ENCODE measurements at places on chromosomes 12 and 14. TPM values are rescaled to one million over a fixed set of nuclear protein-coding genes. Genes with fewer than 3 reads are reported as not detected.
A peak's percentile ranks its signal among the peaks of the same experiment; 100 is the strongest.

- H3K27ac ChIP-seq: no peak overlapping the region
- no peak for DNase-seq
- H3K4me1 ChIP-seq: peaks cover 3% of the 10 kb centered on the region
- peaks cover 1% of the 10 kb centered on the region for H3K27me3 ChIP-seq
- no peaks in the 10 kb centered on the region for H3K36me3 ChIP-seq
- H3K4me3 ChIP-seq: no peak overlapping the region
These were observed 125.3 kb downstream of the DAD1 start for GRCh38 chr14:22463763-22464173.

DNA sequence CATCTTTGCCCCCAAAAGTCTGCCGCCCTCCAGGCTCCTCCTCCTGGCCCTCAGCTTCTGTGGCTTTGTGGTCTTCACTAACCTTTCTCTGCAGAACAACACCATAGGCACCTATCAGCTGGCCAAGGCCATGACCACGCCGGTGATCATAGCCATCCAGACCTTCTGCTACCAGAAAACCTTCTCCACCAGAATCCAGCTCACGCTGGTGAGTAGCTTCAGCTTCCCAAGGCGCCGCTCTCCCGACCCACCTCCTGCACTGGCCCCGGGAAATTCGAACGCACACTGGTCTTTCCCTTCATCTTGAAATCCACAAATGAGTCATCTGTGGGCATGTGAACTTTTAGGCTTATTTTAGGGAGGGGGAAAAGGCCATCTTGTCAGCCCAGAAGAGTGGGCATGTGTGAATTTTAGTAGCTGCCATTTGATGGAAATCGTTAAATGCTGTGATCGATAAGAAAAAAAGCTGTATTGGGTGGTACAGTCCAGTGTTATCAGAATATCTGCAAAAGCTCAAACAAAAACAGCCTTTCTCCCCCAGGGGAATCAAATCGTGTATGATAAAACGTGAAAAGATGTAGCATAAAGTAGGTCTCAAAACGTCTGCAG is 700 bp downstream of the SLC35E3 start:
- no peaks in the 10 kb centered on the region for H3K27me3 ChIP-seq
- H3K36me3 ChIP-seq: peaks cover 22% of the 10 kb centered on the region
- H3K4me3 ChIP-seq: peak overlapping the region; percentile 93
- peak overlapping the region; percentile 6 for H3K27ac ChIP-seq

DNA sequence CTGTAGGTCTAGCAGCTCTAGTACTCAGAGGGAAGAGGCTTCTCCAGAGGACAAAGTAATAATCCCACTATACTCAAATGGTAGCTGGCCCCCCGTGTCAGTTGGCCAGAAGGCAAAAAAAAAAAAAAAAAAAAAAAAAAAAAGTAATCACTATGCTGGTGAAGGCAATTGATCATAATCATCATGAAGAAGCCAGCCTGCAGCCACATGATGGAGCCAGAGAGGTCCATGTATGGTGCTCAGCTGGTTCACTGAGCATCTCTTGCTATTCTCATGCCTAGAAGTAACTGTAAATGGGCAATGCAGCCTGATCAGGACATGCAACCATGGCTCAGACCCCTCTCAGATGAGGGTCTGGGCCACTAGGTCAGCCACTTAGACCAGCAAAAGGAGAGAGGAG is 378.8 kb downstream of the MED13L start:
- H3K4me3 ChIP-seq: no peak overlapping the region
- no peak overlapping the region for H3K27ac ChIP-seq
- H3K36me3 ChIP-seq: no peaks in the 10 kb centered on the region
- H3K27me3 ChIP-seq: peaks cover 22% of the 10 kb centered on the region
- no peaks in the 10 kb centered on the region for H3K4me1 ChIP-seq

- no peak overlapping the region for H3K27ac ChIP-seq
- no peaks in the 10 kb centered on the region for H3K27me3 ChIP-seq
- no peak overlapping the region for H3K4me3 ChIP-seq
- DNase-seq: no peak
- peaks cover 8% of the 10 kb centered on the region for H3K4me1 ChIP-seq
- H3K36me3 ChIP-seq: no peaks in the 10 kb centered on the region
These were observed 21.8 kb upstream of the DDHD1 start for GRCh38 chr14:53174918-53175317.

DNA sequence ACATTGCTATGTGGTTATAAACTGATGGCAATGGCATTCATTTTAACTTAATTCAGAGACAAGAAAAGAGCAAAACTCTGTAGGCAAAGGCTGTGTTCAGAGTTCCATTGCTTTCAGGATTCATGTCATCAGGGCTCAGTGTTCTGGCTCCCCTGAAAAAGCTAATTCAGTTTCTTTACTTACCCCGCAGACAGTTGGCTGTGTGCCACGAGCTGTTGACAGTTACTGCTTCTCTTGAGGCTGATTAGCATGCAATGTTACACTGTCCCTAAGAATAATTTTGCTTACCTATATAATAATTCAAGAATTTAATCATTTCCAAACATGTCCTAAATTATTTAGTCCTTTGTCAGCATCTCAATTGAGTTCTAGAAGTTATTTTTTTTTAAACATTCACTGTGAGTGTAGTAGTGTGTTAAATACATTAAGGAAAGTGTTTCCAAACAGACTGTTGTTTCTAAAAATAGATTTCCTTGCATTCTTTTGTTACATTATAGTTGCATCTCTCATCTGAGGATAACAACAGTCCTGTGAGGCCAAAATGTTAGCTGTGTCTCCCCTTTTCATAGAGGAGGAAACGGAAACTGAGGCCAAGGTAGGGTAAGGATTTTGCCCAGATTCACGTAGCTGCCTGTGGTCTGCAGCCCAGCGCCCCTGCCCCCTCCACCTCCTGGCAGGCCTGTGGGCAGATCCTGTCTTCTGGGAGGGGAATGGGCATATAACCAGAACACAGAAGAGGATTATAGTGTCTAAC is 98.6 kb downstream of the PELI2 start:
- no peaks in the 10 kb centered on the region for H3K27me3 ChIP-seq
- H3K27ac ChIP-seq: peak overlapping the region; percentile 29
- H3K4me3 ChIP-seq: no peak overlapping the region

GRCh38 chr14:76123426-76124225 is 28.1 kb upstream of the GPATCH2L start:
- no peaks in the 10 kb centered on the region for H3K27me3 ChIP-seq
- peak; percentile 66 for DNase-seq
- H3K4me1 ChIP-seq: peaks cover 6% of the 10 kb centered on the region
- H3K36me3 ChIP-seq: no peaks in the 10 kb centered on the region
- H3K4me3 ChIP-seq: no peak overlapping the region
- no peak overlapping the region for H3K27ac ChIP-seq

- no peaks in the 10 kb centered on the region for H3K27me3 ChIP-seq
- H3K27ac ChIP-seq: no peak overlapping the region
- no peak for DNase-seq
- H3K4me1 ChIP-seq: no peaks in the 10 kb centered on the region
- H3K36me3 ChIP-seq: no peaks in the 10 kb centered on the region
These were observed 15.7 kb downstream of the ARL6IP4 start for GRCh38 chr12:122996188-122996601.

- H3K36me3 ChIP-seq: no peaks in the 10 kb centered on the region
- no peak overlapping the region for H3K27ac ChIP-seq
- no peaks in the 10 kb centered on the region for H3K4me1 ChIP-seq
- H3K4me3 ChIP-seq: no peak overlapping the region
- DNase-seq: no peak
- peaks cover 11% of the 10 kb centered on the region for H3K27me3 ChIP-seq
These were observed 6.0 kb upstream of the ACVRL1 start for GRCh38 chr12:51901121-51901817.

GRCh38 chr12:102958073-102958829 is 777 bp downstream of the ASCL1 start:
- DNase-seq: peak; percentile 93
- peaks cover 100% of the 10 kb centered on the region for H3K27me3 ChIP-seq
- peaks cover 3% of the 10 kb centered on the region for H3K4me1 ChIP-seq
- peak overlapping the region; percentile 75 for H3K4me3 ChIP-seq

DNA sequence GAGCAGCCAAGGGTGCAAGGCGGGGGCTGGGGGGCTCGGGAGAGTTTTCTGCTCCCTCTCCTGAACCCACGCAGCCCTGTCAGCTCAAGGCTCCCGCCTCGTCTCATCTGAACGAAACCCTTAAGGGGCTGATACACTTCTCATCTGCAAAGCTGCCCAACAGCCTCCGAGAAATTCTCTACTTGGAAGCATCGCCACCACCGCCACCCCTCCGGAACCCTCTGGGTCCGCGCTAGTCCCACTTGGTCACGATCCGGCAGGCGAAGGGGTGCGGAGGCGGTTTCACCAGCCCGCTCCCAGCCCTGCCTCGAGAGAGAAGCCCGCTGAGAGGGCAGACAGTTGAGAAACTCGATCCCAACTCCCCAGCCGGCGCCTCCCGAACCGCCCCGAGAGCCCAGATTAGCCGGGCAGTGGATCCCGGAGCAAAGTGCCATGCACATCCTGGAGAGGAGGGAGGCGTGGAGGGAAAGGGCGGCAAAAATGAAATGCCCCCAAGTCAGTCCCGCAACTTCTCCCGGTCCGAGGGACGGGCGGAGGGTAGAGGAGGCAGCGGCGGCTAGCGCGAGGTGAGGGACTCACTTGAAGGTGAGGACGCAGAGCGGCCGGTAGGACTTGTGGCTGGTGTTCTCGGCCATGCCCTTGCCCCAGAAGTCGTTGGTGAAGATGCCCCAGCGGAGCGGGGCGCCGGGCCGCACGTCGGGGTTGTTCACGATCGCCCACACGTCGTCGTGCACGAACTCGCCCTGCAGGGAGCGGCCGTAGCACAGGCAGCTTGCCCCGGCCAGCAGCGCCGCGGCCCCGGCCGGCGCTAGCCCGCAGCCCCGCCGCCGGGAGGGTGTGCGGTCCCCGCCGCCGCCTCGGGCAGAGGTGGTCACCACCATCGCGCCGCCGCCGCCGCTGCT is 620 bp downstream of the TMTC1 start:
- no peaks in the 10 kb centered on the region for H3K27me3 ChIP-seq
- H3K27ac ChIP-seq: no peak overlapping the region
- H3K36me3 ChIP-seq: no peaks in the 10 kb centered on the region
- H3K4me3 ChIP-seq: peak overlapping the region; percentile 86
- peak; percentile 88 for DNase-seq

DNA sequence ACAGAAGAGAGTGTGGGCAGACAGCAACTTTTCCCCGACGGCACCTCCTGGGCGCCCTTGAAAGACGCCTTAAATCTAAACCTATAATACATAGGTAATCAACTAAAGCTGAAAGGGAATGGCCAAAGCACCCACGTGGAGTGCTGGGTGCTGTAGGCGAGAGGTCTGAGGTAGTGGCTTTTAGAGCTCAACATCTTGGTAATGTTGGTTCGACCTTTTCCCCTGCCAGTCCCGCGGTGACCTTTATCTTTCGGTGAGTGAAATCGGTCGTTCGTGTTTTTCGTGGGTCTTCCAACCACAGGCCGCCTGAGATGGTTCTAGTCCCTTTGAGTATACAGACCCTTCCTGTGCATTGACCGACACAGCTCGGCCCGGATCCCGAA is 9.1 kb downstream of the OR6S1 start:
- no peaks in the 10 kb centered on the region for H3K36me3 ChIP-seq
- H3K27me3 ChIP-seq: no peaks in the 10 kb centered on the region
- H3K27ac ChIP-seq: no peak overlapping the region
- peaks cover 5% of the 10 kb centered on the region for H3K4me1 ChIP-seq
- H3K4me3 ChIP-seq: peak overlapping the region; percentile 94

GRCh38 chr12:114998118-114998749 is 314.3 kb upstream of the TBX3 start:
- H3K27ac ChIP-seq: no peak overlapping the region
- H3K4me1 ChIP-seq: no peaks in the 10 kb centered on the region
- no peak overlapping the region for H3K4me3 ChIP-seq
- H3K27me3 ChIP-seq: no peaks in the 10 kb centered on the region

DNA sequence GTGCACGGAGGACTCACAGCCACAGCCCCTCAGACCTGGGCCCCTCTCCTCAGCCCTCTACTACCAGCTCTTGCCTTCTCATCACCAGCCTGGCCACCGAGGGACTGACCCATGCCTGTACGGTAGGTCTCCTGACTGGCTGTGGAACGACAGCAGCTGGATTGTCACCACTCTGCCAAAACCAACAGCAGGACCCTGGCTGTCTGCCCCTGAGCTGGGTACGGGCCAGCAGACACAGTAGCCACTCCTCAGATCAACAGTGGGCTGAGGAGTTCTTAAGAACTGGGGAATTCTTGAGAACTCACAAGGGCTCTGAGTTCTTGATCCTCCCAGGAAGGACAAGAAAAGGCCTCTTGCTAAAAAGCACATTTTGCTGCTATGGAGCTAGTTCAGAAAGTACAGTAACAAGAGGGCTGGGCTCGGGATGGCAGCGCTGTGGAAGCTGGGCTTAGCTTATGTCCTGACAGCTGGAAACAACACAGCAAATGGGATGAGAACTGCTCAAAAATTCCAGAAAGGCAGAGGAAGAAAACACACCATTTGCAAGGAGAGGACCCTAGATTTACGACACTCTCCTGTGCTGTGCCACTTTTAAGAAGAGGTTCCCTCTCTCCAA is 176.4 kb downstream of the ANO2 start:
- no peaks in the 10 kb centered on the region for H3K27me3 ChIP-seq
- H3K4me1 ChIP-seq: no peaks in the 10 kb centered on the region
- H3K27ac ChIP-seq: no peak overlapping the region
- H3K4me3 ChIP-seq: no peak overlapping the region

- no peak overlapping the region for H3K4me3 ChIP-seq
- no peaks in the 10 kb centered on the region for H3K27me3 ChIP-seq
These were observed 179.7 kb downstream of the RAD51B start for GRCh38 chr14:67999290-67999689.

Gene GARIN6
- not detected for total RNA-seq

Gene TAMALIN
- 6.6 TPM for total RNA-seq

Gene UNG
- 114 TPM for total RNA-seq

Gene LRTM2
- total RNA-seq: not detected

Gene C14orf132
- 12.3 TPM for total RNA-seq

Gene PCED1B
- total RNA-seq: 4.2 TPM

Gene TAS2R8
- not detected for total RNA-seq

Gene NGB
- total RNA-seq: not detected

Measured in endodermal cell (in vitro differentiated cells).